Cerebellum (tissue), 4 donors: ENCODE measurements at places on chromosomes 5 and 9.

DNA sequence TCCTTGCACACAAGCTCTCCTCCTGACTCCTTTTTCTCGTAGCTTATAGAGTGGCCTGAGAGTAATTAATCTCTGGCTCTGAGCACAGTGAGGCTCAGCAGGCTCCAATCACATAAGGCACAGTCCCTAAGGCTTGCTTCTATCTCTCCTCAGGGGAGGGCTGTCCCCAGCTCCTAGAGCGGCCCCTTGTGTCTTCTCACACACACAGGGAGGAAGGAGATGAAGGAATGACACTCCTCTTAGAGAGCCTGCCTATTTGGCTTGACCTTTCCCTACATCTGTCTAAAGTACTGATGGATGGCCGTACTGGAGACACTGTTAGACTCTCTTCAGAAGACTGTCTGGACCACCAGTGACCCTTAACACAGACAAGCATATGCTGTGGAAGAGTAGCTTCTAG, 12.9 kb downstream of the TAS2R1 start:
- DNase-seq: no peak

- DNase-seq: no peak
These were observed 327.1 kb upstream of the NUDT12 start for GRCh38 chr5:103889500-103890209.

DNA sequence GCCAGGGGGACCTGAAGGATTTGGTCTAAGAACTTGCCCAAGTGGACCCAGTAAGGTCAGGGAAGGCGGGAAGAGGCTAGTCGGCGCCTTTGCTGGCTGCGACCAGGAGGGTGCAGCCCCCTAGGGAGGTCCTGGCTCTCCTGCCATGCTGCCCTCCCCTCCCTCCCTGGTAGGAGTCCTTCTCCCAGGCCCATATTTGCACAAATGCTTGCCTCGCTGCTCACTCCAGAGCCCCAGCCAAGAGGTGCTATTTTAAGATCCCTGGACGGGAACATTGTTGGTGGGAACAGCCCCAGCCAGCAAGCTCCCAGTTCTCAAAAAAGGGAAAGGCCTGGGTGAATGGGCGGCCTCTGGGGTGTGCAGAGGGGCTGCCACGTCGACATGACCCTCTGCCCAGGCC, 4.3 kb upstream of the IL17B start:
- no peak for DNase-seq

- DNase-seq: no peak
These were observed 52.1 kb downstream of the TLE1 start for GRCh38 chr9:81637276-81637675.

DNA sequence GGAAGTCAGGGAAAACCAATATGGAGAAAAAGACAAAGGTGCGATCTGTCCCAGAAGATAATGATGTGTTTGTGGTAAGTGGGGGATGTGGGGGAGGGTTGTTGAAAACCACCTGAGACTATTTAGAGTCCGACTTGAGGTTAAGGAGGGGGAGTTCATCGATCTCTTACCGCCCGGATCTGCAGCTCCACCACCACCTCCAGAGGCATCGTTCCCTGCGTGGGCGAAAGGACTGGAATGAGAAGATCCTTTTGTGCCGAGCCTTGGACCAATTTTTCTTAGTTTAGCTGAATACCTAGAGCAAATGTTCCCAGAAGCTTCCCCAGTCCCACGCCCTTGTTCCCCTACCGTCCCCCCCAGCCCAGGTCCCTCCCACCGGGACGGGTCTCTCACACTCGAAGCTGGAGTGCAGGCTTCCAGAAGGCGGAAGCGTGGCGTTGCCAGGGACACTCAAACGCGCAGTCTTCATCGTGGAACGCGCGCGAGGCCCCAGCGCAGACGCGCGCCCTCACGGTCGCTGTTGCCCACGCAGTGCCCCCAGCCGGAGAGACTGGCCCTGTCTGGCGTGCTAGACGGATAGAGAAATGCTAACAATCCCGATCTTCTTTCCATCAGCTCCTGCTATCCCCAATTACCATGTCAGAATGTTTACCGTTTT, at the start of gene SPATA6L:
Gene SPATA6L (minus strand): TSS at position 439 of the 658 bp plus-strand sequence. CDS start 230 bp downstream, at position 209.
- peak; percentile 72 for DNase-seq

GRCh38 chr5:59136549-59136948, 553.7 kb downstream of the RAB3C start:
- no peak for DNase-seq

DNA sequence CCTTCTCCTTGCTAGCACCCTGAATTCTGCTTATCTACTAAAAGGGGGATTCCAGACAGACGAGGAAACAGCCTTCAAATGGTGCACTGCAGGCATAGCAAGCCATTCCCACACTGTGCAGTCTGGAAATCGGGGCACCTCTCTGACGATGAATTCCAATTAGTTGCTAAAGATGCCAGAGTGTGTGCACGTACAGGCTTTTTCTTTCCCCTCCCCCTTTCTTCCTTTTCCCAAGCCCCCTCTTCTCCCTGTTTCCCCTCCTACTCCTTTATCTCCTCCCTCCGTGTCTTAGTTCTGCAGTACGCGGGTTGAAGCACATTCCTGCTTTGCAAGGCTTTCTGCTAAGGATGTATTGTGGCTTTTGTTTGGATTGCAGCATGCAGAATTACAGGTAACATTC, at the start of gene GPR21:
Gene GPR21 (plus strand): TSS at position 316 of the 400 bp plus-strand sequence. CDS start 900 bp downstream, outside the sequence.
- peak; percentile 10 for DNase-seq

GRCh38 chr5:23389291-23390101, 117.9 kb upstream of the PRDM9 start:
- DNase-seq: no peak

GRCh38 chr5:53766673-53767072, 206.2 kb downstream of the NDUFS4 start:
- no peak for DNase-seq

DNA sequence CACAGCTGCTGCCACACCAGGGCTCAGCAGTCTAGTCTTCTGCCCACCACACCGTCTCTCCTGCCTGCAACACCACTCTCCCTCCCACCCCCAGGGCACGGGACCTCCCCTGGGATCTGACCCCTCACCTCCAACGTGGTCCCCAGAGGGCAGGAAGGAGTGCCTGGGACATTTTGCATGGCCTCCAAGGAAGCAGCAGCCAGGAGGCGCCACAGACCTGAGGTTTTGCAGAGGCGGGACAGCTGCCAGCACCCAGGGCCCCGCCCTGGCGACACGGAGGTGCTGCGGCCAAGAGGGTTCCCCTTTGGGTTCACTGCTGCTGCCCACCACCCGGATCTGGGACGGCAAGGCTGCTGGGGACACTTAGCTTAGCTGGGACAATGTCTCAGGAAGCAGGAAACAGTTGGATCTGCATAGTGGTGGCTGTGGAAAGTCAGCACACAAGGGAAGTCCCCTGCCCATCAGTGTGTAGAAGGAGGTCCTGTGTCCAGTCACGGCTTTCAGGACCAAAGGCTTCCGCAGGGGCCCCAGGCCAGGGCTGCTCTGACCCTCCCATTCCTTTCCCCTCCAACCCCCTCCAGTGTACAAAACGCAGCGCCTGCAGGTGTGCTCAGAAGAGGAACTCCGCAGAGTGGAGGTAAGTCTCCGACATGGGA, 13.8 kb downstream of the PROP1 start:
- DNase-seq: no peak

DNA sequence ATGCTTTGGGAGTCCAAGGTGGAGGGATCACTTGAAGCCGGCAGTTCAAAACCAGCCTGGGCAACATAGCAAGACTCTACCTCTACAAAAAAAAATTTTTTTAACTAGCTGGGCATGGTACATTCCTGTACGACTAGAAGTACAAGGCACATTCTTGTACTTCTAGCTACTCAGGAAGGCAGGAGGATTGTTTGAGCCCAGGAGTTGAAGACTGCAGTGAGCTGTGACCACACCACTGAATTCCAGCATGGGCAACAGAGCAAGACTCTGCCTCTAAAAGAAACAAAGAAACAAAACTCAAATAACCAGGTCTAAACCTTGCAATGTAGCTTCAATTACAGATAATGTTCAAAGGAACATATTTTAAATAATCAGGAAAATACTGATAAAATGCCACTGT, 56.2 kb downstream of the SSBP2 start:
- no peak for DNase-seq

DNA sequence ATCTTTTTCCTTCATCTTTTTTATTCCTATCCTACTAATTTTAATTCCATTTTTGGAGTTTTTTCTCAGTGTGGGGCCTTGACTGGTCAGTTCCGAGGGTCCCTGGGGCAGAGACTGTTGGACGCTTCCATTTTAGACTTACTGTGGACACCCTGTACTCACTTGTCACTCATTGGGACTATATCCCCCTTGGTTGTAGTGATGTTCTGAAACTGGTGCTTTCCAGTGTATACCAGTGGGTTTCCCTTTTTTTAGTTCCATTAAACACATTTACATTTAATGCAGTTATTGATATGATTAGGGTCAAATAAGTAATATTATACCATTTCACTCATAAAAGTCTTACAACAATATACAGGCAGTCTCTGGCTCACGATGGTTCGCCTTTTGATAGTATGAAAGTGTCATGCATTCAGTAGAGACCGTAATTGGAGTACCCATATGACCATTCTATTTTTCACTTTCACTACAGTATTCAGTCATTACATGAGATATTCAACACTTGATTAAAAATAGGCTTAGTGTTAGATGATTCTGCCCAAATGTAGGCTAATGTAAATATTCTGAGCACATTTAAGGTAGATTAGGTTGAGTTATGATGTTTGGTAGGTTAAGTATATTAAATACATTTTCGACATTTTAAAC, 46.0 kb downstream of the CNOT6 start:
- no peak for DNase-seq

GRCh38 chr5:143790457-143791112, 21.4 kb upstream of the HMHB1 start:
- no peak for DNase-seq

DNA sequence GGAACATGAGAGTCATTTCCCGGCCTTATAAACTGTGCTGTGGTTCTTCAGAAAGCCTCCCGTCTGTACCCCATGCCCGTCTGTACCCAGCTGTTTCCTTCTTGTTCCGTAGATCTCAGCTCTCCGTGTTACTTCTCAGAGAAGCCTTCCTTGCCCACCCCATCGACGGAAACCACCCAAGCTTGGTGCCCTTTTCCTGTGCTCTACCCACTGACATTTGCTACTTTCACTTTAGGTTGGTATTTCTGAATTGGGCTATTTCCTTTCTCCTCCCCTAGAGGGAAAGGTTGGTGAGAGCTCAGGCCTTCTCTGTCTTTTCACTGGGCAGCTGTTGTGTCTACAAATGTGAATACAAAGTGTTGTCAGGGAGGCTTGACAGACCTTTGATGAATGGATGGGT, 764.5 kb upstream of the ADAMTS16 start:
- DNase-seq: no peak

DNA sequence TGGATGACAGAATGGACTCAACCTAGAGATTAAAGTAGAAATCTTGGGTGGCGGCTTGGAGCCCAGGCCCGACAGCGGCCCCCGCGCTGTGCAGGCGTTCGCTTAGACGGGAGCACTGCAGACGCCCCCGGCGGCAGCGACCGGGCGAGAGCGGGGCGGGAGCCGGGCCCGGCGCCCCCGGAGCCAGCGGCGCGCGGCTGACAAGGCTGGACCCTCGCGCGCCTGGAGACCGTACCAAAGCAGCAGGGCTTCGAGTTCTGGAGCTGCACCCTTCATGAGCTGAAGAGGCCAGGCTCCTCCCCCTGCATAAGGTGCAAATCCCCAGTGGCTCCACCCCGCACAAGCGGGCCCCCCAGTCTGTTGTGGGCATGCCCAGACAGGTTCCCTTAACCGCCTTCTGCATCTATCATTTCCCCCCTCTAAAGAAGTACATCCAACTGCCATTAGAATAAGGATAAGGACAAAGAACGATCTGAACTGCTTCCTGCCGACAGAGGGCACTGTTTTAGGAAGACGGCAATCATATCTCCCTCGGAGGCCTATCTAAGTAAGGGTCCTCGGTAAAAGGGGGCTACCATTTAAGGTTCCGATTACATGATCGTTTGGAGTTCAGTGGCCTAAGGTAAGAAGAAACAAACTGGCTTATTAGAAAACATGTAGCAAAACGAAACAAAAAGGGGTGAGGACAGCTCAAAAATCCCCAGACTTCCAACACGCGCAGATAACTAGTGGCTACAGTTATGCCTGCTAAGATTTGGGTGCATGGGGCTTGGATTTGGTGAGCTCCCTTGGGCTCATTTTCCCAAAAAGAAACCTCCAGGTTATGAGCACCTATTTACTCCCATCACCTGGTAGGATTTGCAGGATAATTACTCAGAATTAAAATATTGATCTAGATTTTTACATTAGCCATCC, 66.3 kb downstream of the RGMB start:
- DNase-seq: no peak

DNA sequence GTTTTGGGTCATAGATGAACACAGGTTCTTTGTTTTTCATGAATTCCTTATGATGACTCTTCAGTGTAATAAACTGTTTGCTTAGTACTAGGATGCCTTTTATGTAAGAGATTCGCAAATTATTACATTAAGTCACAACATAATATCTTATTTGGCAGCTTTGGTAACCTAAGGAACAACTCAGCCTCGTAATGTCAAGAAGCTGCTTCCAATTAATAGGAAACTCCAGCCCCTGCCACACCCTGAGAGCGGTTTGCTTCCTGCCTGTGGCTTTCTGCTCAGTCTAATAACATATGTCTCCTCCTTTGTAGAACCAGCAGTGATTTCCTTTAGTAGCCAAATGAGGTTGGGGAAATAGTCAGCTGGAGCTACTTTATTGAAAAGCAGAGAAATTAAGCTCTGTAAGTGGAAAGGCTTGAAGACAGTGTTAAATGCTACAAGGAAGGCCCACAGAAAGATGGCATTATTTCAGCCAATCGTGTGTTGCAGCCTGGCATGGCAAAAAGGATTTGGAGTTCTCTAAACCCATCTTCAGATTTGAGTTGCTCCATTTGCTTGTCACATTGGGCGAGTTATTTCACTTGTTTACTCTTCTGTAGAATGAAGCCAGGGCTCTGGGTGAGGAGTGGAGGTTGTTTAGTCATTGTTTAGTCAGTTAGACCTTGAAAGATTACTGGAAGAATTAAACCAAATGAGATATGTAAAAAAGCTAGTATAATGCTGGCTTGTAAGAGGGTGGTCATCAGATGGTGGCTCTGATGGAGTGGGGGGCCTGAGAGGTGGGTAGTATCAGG, 54.1 kb downstream of the MTAP start:
- DNase-seq: no peak

- DNase-seq: no peak
These were observed 600 bp upstream of the SQSTM1 start for GRCh38 chr5:179820127-179820482.

DNA sequence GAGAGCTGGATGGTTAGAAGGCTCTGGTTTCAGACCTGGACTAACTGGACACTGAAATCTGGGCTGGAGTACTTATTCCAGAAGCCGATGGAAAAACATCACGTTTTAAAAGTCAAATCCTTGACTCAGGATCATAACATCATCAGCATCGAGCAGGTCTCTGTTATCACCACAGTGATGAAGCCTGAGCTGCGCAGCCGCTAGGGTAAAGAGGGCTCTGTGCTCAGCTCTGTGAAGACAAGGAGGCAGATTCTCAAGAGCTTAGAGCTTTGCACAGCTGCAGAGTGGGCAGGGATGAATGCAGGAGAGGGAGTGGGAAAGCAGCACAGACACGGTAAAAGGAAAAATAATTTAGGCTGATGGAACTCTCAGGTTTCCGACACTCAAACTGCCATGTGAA, 208.8 kb upstream of the TAS2R1 start:
- DNase-seq: no peak

GRCh38 chr5:176809544-176810080, 747 bp upstream of the UNC5A start:
- DNase-seq: no peak

- no peak for DNase-seq
These were observed 27.3 kb upstream of the FER start for GRCh38 chr5:108720391-108720790.

- DNase-seq: no peak
These were observed 1.9 kb downstream of the NPDC1 start for GRCh38 chr9:137044037-137044436.
